ENCODE measurements at places on chromosomes 1 and 21.

DNA sequence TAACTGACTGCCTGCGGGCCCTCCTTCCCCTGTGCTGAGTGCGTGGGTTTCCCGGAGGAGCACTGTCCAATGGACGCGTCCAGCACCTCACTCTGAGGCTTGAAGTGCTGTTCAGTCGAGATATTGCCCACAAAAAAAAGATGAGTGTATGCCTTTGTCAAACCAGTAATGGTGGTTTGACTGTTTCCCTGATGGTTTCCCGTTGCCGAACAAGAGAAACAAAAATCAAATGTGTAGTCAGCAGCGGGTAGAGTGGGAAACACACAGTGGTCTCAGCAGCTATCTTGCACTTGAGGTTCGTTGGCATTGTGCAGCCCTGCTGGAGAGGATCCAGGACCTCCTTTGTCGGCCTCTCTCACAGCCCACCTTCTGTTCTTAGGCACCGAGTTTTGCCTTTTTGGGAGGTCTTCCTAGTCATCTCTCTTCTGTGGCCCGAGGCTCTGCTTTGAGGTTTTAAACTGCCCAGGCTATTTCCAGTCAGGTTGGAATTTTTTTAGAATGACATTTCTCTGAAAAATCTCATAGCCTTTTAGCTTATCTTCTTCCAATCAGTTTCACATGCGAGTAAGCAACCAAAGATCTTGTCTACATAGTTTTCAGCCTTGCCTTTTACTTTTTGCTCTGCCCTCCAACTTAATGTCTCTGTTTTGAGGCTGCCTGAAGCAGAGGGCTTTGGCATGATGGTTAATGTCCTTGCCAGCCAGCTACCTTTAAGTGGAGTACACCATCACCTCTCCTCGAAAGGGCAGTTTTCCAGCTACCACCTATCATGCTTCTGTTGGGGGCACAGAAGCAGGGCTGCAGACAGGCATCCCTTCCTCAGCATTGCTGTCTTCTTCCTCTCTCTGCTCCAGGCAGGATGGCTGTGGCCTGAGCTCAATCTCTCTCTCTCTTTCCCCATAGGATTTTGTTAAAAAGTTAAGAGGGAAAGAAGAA is 132.3 kb downstream of the URB2 start:
- DNase-seq = no peak

DNA sequence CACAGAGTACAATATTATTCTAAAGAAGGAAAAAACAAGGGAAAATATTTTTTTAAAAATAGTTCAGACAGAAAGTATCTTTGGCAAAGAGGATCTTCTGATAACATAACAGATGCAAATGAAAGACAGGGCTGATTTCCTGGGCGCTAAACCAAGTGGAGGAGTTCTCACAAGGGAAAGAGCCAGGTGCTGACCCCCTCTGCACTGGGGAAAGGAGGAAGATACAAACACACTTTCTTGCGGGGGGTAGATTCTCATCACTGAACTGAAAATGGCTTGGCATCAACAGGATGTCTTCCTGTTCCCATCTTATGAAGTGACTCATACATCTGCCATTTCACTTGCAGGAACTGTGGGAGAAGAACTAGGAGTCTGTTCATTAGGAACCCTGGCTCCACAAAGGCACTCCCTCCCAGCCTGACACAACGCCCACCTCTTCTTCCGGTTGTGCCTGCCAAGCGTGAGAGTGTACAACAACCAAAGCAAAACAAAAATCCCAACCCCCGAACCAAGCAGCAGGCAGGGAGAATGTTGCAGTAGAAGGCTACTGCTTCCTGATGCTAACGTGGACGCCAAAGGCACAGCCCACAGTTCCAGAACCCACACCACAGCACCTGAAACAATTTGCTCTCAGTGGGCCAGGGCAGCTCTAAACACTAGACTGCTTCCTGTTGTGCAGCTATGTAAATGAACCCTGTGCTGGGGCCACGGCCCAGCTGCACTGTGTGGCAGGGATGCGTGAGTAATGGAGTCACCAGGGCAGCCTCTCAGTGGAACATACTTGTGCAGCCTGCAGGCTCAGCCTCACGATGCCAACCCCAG is 51.0 kb downstream of the GADD45A start:
- peak; percentile 28 for DNase-seq

- DNase-seq = no peak
These were observed 187.7 kb upstream of the RNPC3 start for GRCh38 chr1:103337779-103338178.

- no peak for DNase-seq
These were observed 56.8 kb downstream of the ACP6 start for GRCh38 chr1:147613506-147613905.

- no peak for DNase-seq
These were observed 353.7 kb upstream of the GREM2 start for GRCh38 chr1:240965581-240966091.

- DNase-seq = no peak
These were observed 21.8 kb downstream of the CYP4B1 start for GRCh38 chr1:46820560-46821060.

GRCh38 chr1:109763646-109764415 is at the start of gene EPS8L3:
Gene EPS8L3 (minus strand): TSS chr1:109763923. CDS start chr1:109761749, 2,174 bp downstream.
- no peak for DNase-seq

DNA sequence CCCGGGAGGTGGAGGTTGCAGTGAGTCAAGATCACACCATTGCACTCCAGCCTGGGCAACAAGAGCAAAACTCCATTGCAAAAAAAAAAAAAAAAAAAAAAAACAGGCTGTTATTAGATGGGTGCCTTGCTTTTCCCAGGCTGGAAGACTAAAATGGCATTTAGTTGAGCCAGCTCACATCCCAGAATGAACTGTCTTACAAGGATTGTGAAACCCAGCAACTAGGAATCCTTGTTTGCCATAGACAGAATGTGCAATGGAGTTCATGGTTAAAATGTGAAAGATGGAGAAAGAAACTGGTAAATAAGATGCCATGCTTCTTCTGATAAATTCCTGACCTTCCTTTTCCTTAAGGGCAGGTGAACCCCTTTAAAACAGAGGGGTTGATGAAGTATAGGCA is 215.8 kb upstream of the GREM2 start:
- DNase-seq = no peak
